NCI-H2081 (cell line): ENCODE measurements at places on chromosomes 2 and 18.

DNA sequence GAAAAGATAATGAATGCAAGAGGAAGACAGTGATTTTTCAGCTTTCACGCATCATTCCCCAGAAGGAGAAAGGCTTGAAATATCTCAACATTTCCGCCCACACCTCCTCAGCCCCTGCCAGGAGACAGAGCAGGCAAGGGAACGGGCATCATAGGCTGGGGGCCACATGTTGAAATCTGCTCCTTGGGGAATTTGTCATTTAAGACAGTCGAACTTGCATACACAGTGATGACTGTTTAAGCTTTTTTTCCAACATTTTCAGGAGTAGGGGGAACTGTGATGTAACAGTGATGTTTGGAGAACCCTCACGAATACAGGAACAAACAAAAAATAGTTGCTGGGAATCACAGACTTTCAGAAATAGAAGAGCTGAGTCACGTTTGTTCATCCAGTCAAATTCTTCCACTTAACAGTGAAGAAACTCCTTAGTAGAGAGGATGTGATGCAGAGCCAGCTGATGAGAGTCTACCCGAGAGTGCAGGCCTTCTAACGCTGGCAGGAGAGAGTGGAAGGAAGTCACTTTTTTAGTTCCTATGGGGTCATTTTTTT lies 266.8 kb downstream of the ALPK2 start:
- DNase-seq, result no peak

DNA sequence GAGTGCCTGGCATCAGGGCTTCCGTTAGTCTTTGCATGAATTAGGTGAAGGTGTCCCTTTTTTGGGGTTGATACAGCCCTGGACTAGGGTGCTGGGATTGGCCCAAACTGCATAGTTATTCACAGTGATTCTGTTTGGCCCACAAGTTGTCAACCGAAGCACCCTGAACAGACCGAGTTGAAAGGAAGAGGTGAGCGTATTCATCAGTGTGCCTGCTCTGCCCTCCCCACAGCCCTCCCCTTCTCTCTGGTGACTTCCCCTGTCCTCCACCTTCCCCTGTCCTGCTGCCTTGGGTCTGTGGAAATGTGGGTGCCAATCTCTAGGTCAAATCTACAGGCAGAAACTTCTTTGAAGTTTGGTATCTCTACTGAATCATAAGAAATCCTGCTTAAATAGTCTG lies 330.5 kb downstream of the DYSF start:
- DNase-seq, result no peak

DNA sequence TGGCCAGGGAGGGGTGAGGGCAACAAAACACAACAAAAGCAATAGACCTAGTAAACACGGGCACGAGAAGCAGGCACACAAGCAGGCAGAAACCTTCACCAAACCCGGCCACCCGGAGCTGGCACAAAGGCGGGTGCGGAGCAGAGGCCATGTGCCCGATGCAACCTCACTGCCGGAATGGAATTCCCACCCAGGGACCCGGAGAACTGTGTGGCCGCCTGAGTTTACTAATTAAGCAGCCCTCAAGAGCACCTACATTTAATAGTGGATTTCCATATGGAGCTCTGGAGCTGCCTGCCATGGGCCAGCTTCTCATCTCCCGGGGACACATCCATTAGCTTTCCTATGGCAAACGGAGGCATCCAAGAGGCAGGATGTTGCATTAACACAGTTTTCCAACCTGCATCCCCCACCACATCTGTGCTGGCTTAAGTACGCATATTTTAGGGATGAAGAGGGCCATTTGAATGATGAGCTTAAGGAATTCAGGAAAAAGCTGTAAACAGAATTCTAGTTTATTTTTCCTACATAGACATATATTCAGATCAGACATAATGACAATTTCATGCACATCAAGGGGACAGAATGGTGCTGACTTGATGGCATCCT lies 104.5 kb upstream of the SMIM21 start:
- DNase-seq, result no peak

GRCh38 chr18:24136967-24137373 lies 1.9 kb upstream of the CABYR start:
- no peak for DNase-seq

DNA sequence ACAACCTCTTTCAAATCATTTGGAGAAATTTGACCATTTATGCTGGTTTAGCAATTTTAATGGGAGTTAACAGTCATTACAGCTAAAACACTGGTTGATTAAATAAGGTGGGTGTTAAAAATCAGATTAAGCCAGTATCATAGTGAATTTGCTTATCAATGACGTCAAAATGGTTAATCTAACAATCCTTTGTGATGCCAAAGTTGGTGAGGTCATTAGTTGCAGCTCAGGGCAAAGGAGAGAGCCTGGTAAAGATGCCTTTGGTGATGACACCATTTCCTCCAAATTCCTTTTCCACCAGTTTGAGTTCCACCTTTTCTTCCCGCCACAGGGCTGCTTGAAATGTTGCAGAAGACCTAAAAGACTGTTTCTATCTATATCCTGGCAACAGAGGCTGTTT lies 757.1 kb upstream of the PIK3C3 start:
- DNase-seq, result no peak

GRCh38 chr2:90207454-90208058 lies 1516.1 kb downstream of the RPIA start:
- DNase-seq, result no peak

DNA sequence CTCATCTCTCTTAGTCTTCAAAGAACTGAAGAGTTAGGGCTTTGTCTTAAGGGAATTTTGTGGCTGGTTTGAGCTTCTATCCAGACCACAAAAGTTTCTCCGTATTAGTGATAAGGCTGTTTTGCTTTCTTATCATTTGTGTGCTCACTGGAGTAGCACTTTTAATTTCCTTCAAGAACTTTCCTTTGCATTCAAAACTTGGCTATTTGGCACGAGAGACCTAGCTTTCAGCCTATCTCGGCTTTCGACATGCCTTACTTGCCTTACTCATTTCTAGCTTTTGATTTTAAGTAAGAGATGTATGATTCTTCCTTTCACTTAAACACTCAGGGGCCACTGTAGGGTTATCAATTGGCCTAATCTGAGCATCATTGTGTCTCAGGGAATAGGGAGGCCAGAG lies 29.9 kb downstream of the HDHD2 start:
- no peak for DNase-seq

- no peak for DNase-seq
Observed at GRCh38 chr18:48394176-48394575, 15.0 kb downstream of the ZBTB7C start.

- no peak for DNase-seq
Observed at GRCh38 chr18:5893956-5894610, 1.2 kb downstream of the TMEM200C start.

DNA sequence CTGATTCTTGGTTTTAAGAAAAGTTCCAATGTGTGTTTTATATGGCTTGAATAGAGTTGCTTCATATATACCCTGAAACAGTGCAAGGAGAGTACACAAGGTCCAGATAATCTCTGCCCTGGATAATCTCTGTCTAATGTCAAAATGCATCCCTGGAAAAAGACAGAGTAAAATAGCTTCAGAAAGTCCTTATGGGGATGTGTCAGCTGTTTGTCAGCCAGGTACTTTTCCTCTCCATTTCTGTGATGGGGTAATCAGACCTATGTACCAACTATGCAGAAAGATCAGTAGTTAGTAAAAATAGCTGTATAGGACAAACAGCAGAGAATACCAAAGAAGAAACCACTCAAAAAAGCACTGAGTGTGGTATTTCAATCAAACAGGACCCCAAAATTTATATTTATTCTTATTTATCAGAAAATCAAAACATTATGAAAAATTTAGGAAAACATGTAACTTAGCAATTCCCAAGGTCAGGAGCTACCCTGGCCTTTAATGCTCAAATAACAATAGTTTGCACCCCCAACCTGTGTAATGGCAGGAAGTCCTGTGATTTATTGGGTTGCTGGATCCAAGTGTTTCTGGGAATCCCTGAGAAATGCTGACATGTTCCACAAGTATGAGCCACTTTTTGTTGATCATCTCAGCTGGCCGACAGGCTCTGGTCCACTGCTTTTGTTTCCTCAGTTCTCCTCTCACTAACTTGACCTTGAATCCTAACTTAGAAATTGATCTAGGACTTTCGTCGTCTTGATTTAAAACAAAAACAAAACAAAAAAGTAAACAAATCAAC lies 69.6 kb downstream of the MDH1 start:
- DNase-seq, result no peak

DNA sequence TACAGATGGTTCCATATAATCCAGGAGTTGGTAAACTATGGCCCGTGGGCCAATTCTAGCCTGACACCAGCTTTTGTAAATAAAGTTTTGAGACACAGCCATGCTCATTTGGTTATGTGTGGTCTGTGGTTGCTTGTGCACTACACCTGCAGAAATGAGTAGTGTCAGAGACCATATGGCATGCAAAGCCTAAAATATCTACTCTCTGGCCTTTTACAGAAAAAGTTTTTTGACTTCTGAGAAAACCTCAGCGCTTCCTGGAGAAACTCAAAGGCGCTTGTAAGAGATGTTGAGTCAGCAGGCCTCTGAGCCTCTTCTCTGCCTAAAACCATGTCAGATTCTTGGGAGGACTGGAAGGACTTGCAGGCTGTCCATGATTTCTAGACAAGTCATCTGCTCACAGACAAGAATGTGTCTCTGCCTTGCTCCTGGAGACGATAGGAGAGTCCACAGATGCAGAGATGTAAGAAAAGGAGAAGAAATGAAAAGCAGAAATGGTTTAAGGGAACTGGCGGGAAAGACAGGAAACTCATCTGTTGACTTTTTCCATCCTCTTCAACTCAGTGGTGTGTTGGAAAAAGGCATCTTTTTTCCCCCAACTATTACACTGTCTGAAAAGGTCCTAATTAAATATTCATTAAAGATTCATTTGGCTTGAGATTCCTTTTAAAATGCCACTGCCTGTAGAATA lies 5.2 kb downstream of the TTC39C start:
- no peak for DNase-seq

- no peak for DNase-seq
Observed at GRCh38 chr18:45122506-45122905, 441.8 kb downstream of the SETBP1 start.

- no peak for DNase-seq
Observed at GRCh38 chr2:71832388-71832787, 315.3 kb downstream of the CYP26B1 start.

GRCh38 chr2:197273485-197273884 lies 37.1 kb downstream of the ANKRD44 start:
- DNase-seq, result peak; percentile 60

DNA sequence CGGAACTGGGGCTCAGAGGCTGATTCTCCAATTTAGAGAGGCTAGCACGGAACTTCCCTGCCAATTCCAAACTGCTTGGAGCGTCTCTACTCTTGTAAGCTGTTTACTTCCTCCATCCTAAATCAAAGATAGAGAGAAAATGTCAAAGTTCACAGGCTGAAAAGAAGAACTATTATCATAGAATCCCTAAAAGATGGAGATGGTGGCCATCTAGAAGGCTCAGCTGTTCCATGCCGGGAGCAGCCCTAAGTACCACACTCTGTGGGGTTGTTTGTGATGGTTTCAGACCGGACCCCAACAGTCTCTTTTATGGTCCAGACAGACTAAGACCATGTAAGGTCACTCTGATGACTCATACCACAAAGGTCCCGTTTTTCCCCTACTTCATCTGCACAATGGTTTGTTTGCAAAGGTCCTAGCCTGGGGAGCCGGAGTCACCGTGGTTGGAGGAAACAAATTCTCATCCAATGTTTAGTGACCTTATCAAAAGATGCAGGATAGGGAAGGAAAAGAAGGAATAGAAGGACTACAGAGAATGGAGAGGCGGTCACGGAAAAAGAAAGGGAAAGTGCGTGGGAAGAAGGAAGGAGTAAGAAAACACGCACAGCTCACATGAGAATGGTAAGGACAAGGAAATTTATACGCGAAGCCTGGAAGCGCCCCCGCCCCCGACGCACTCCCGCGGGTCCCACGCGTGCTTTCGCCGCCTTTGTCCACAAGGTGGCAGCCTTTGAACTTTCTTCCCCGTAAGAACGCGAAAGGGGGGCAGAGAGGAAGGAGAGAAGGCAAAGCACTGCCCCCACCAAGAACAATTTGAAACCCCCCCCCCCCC lies 453 bp upstream of the ANTXR1 start:
- DNase-seq, result peak; percentile 38

DNA sequence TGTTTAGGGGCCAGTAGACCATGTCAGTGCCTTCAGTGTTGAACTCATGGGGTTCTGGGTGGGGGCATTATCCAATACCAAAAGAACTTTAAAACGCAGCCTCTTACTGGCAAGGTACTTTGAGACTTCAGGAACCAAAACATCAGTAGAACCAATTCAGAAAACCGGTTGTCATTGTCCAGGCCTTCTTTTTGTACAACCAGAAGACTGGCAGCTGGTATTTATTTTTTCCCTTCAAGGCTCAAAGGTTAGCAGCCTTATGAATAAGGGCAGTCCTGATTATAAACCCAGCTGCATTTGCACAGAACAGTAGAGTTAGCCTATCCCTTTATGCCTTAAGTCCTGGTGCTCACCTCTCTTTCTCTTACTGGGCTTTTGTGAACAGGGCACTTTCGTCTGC lies 113.8 kb upstream of the EML6 start:
- DNase-seq, result no peak

DNA sequence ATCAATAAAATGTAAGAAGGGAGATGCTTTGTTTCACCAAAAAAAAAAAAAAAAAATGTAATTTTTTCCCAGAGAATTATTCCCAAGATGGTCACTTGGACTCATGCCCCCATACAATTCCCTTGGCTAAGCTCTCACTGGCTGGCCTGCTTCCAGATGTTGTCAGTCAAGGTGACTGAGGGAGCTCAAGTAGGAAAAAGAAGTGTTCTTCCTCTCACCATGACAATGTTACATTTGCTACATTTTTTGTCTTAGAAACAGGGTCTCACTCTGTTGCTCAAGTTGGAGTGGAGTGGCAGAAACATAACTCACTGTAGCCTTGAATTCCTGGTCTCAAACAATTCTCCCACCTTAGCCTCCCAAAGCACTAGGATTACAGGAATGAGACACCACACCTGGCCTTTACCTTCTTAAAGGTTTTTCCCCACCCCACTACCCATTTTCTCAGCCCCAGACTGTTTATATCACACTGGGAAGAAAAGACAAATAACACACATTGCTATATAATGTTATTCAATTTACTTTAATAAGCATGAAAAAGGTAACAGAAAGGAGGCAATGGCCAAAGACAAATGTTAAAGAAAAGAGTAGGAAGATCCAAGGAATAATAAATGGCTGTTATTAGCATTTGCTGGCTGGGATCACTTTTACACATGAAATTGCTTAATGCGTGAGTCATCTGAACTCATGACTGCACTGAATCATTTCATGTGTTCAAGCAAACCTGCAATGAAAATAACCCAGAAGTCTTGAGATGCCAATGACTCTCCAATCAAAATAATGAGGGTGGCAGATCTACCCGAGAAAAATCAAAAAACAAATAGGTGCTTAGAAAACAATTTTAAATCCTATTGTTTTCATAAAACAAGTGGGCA lies 45.2 kb downstream of the ACVR1 start:
- no peak for DNase-seq
